ENCODE measurements at places on chromosomes 13 and 19.

DNA sequence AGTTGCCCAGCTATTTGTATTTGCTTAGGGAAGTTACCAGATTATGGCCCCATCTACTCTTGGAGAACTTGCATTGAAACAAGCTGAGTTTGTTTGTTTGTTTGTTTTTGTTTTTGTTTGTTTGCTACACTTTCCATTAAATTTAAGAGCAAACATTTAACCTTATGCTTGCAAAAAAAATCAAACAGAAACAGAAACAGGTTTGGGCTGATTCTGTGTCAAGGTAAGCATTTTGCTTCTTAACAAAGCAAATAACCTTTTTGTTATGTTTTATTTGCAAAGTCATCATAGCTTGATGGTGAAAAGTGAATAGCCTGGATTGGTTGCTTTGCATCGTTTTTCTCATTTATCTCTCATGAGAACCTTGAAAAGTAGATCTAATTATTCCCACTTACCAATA is 531.8 kb downstream of the EFNB2 start:
- DNase-seq, result no peak

- DNase-seq, result no peak
Measured at GRCh38 chr13:27130223-27130978, 41.2 kb downstream of the USP12 start.

GRCh38 chr13:25001476-25002206 is 94.3 kb upstream of the PABPC3 start:
- no peak for DNase-seq

DNA sequence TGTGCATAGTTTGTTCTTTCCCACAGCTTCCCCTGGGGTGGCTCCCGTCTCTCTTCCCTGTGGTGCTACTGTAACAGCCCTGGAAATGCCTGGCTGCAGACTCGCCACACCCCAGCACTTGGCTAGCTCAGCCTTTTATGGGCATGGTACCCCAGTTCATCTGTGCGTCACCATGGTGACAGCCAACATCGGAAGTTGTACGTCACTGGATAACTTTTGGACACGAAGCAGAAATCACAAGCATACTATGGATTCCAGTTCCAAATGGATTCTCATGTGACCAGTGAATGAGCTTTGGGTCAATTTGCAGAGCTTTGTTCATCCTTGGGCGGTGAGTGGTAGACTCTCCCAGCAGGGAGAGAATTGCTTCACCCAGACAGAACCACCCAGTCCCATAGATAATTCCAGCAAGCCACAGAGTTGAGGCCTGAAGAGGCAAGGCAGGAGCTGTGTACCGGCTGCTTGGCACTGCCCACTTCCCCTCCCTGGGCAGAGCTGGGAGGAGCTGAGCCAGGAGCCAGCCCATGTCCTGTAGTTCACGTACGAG is 54.4 kb downstream of the COL4A2 start:
- no peak for DNase-seq

GRCh38 chr13:30744681-30745077 is 9.3 kb downstream of the ALOX5AP start:
- no peak for DNase-seq

- DNase-seq, result no peak
Measured at GRCh38 chr13:110479648-110480047, 81.9 kb downstream of the RAB20 start.

DNA sequence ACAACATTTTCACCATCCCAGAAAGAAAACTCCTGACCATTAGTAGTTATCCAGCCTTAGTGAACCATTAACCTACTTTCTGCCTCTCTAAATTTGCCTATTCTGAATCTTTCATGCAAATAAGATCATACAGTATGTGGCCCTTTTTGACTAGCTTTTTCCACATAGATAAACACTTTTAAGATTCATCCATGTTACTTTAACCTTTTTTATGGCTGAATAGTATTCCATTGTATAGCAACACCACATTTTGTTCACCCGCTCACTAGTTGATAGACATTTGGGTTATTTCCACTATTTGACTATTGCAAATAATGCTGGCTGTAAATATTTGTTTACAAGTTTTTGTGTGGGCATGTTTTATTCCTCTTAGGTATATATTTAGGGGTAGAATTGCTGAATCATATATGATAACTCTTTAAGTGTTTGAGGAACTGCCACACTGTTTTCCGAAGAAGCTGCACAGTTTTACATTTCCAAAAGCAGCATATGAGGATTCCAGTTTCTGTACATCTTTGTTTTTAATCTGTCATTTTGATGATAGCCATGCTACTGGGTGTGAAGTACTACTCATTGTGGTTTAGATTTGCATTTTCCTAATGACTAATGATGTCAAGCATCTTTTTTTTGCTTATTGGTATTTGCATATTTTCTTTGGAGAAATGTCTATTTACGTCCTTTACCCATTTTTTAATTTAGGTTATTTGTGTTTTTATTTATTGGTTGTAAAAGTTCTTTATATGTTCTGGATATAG is 17.1 kb downstream of the COG6 start:
- DNase-seq, result no peak

DNA sequence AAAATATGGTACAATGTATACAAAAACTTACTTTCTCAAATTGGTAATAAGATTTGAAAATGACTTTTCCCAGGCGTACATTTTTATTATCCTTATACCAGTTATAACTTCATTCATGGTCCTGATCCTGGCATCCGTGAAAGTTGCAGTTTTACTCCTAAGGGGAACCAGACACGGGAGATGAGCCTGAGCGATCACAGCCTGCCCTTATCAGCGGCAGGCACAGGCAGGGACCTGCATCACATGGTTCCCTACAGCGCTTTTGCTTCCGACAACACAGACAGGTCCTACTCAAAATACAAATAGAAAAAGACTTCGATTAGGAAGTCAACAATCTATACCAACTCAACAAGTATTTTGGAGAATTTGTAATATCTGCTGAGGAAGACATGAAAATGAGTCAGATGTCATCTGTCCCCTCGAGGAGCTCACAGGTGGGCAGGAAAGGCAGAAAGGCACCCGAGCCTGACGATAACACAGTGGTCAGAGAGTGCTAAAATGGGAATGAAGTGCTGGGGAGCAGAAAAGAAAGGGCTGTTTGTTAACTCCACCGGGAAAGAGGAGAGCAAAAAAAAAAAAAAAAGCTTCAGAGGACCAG is 93.4 kb downstream of the ABCC4 start:
- DNase-seq, result no peak

GRCh38 chr13:49448753-49449152 is 4.7 kb downstream of the SETDB2 start:
- DNase-seq, result no peak

DNA sequence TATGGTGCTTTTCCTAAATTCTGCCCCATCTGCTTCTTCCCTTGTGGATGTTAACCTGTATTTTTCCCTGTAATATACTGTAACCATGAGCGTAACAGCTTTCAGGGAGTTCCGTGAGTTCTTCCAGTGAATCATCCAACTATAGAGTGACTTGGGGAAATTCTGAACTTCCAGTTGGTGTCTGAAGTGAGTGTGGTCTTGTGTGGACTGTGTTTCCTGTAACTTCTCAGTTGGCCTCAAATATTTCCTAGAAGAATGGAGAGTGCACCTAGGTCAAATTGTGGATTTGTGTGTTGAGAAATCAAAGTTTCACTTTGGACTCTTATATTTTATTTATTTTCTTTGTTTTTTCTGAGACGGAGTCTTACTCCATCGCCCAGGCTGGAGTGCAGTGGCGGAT is 11.0 kb upstream of the ZNF766 start:
- DNase-seq, result no peak

DNA sequence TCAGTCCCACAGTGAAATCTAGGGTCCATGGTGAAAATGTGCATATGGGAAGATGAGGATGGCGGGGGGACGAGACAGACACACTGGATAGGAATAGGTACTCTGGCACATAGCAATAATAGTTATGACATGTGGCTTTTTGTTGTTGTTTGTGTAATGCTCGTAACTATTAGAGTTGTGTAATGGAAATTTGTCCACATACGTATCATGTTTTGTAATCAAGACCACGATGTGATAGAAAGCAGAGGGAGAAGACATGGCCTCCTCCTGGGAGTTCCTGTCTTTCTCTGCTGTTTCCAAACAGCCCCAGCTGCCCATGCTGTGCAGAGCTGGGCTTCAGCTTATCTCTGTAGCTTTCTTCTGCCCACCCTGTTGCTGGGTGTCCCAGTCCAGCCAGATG is 185.3 kb upstream of the TMTC4 start:
- no peak for DNase-seq

DNA sequence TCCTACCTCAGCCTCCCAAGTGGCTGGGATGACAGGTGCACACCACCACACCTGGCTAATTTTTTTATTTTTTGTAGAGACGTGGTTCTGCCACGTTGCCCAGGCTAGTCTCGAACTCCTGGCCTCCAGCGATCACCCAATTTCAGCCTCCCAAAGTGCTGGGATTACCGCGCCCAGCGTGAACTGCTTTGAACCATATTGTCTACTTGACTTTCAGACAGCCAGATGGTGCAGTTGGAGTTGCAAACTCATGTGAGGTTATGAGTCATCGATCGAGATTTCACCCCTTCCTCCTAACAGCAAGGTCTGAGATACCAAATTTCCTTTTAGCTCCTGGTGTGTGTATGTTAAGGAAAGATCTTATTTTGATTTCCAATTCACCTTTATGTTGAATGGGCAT is 2.7 kb downstream of the SLC27A1 start:
- DNase-seq, result no peak

- DNase-seq, result no peak
Measured at GRCh38 chr13:74661851-74662250, 527.6 kb upstream of the KLF12 start.

DNA sequence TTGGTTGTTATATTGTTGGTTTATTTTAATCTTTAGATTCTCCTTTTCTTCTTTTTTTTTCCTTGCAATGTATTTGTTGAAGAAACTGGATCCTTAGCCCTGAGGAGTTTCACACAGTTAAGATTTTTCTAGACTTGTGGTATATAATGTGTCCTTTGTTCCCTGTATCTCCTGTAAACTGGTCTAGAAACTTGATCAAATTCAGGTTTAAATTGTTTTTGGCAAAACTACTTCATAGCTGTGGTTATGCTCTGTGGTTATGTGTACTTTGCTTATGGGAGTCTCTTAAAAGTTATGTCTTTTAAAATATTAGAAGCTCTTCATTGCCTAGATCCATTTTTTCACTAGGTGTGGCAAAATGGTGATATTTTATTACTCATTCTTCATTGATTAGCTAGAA is 3.7 kb upstream of the MTRF1 start:
- no peak for DNase-seq

- no peak for DNase-seq
Measured at GRCh38 chr19:45460807-45461347, 6.9 kb upstream of the FOSB start.

All from left lung (tissue), 14 donors.